Epithelial cell of proximal tubule (primary cell): ENCODE measurements at places on chromosomes 6 and 20. TPM values are rescaled to one million over a fixed set of nuclear protein-coding genes. Genes with fewer than 3 reads are reported as not detected.

DNA sequence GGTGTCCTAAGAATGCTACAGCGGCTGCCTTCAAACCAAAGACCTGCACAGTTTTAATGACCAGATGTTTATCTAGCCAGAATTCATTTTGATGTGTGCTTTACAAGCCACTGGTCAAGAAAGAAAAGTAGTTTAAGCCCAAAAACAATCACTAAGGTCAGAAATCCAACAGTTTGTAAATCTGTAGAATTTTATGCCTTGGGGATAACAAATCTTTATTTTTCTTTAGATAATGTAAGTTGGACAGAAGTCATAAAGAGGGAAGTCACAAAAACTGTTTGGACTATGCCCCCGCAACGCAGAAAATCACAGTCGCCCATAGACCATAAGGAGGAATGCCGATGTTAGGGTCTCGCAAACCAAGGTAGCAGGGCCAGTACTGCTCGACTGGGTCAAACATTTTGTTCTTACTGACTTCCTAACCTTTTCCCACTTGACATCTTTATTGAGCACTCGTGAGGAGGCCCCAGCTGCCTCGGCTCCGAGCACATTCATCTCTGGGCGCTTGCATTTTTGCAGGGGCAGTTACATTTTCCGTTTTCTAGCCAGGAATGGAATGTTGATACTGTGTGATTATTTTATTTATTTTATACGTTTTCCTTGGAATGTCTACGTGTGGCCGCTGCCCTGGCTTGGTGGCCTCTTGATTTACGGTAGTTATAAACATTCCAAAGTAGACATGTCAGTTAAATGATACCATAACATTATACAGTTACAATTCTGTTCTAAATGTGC, 56.7 kb upstream of the APCDD1L start:
- DNase-seq: no peak

DNA sequence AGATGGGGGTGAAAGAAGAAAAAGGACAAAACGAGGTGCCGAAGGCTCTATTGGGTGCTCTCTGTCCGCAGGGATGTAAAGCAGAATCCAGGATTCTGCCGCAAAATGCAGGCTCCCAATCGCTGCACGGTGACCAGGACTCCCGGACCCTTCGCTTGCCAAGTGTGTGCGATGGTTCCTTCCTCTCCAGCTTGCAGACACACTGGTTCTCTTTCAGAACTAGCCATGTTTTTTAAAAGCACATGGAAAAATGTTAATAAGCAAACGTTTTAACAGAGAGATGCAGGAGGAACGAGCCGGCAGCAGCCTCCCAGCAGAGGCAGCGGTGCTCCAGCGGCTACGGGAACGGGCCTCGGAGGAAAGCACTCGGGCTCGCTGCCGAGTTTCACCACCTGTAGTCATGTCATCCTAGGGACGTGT, 59.6 kb downstream of the ZNF831 start:
- no peak for DNase-seq

IL17F gene
- total RNA-seq: not detected in 2 replicates

GRCh38 chr6:136624347-136624746, 74.1 kb upstream of the MAP7 start:
- DNase-seq: no peak

GRCh38 chr6:81938014-81938856, 185.8 kb upstream of the TENT5A start:
- peak; percentile 99 for DNase-seq

NNAT gene
- 41.0 and 65.2 TPM in 2 replicates for total RNA-seq

DNA sequence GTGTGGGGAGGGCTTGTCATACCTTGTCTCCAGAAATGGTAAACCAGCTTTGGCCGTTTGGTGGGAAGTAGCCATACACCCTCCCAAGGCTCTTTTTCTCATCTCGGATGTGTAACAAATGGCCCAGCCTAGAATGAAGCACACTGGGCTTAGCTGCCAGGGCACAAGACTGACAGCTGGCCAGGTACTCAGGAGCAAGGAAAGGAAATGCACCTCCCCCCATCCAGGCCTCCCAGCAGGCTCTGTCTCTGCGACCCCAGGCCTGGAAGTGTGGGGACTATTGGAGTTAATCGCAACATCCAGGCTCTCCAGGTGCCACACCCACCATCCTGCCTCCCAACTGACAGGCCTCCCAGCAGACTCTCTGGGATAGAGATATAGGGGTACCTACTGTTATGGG, 43.0 kb downstream of the MRS2 start:
- DNase-seq: no peak

- DNase-seq: no peak
These were observed 7.9 kb downstream of the AHCY start for GRCh38 chr20:34295284-34295683.

- no peak for DNase-seq
These were observed 97.4 kb upstream of the JARID2 start for GRCh38 chr6:15148356-15148946.

GRCh38 chr20:40565001-40565681, 123.9 kb downstream of the MAFB start:
- peak; percentile 63 for DNase-seq

UTRN gene
- total RNA-seq: 28.1 and 34.4 TPM in 2 replicates

DNA sequence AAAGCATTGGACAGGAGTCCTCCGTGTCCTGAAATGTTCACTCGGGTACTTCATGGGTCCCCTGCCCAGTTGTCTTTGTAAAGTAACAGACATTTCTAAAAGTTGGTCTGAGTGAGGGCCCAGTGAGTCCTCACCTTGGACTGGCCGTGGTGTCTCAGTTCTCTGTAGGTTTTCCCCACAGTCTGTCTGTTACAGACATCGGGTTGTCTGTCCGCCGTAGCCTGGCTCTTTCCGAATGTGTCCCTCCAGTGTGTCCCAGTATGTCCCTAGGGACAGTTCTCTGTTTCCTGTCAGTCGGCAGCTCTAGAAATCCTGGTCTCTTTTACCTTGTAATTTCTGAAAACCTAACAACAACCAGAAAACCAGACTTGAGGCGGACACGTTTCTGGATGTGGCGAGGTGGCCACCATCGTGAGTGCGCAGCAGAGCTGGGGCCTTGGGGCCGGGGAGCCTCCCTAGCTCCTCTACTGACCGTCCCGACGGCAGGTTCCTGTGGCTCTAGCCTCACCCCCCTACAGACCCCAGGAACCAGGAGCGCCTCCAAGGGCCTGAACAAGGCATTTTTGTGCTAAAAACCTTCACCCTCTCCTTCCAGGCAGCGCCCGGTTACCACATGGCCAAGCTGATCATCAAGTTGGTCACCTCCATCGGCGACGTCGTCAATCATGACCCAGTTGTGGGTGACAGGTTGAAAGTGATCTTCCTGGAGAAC, 42.2 kb downstream of the PYGB start:
- DNase-seq: no peak

GRCh38 chr6:112910256-112910655, 563.1 kb downstream of the RFPL4B start:
- no peak for DNase-seq

- no peak for DNase-seq
These were observed 38.3 kb upstream of the ZNF831 start for GRCh38 chr20:59125332-59125731.

- DNase-seq: no peak
These were observed 151.3 kb downstream of the DTNBP1 start for GRCh38 chr6:15511248-15512125.

DNA sequence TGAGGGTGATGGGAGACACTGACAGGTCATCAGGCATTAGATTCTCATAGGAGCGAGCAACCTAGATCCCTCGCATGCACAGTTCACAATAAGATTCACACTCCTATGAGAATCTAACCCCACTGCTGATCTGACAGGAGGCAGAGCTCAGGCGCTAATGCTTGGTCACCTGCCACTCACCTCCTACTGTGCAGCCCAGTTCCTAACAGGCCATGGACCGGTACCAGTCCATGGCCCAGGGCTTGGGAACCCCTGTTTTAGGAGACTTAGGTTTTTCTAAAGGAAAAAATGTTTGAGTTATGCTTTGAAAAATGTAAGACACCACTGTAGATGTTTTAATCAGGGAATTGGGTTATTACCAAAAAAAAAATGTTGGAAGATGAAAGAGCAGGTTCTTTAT, 6.7 kb downstream of the HLA-E start:
- DNase-seq: no peak

CALHM5 gene
- total RNA-seq: 0.07 and 0.12 TPM in 2 replicates

DNA sequence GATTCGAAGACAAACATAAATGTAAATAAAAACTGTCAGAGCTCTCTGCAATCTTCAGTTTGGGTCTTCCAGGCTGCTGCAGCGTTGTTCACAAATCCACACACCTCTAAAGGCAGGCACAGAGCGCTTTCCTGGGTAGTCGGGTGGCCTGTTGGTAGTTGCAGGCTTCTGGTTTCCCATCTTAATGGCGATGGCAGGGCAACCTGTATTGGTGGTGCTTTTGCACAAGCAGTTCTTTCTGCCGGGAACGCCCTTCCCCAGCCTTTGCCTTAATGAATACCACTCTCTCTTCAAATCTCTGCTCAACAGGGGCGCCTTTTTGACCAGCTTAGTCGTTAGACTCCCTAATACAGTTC, 723 bp upstream of the IFT52 start:
- DNase-seq: no peak

DNA sequence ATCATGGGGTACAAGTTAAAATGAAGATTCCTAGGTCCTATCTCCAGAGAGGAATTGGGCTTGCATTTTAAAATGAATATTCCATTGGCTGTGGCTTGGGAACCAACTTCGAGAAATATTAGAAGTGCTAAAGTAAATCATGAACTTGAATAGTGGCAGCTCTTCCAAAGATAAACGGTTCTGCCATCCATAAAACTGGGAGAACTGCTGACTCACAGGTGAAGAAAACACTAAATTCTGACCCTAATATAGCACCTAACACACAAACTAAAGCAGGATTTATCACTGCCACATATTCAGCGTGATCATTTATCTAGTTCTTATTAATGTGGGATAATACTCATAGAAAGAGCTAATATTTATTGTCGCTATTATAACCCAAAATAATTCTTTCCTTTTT, 508.1 kb upstream of the ID4 start:
- DNase-seq: no peak

- no peak for DNase-seq
These were observed 5.5 kb downstream of the PRRT1 start for GRCh38 chr6:32146287-32146686.

- DNase-seq: no peak
These were observed 139.3 kb downstream of the FOXC1 start for GRCh38 chr6:1749041-1749440.

- no peak for DNase-seq
These were observed 443.8 kb downstream of the HAO1 start for GRCh38 chr20:7496394-7496991.

DNA sequence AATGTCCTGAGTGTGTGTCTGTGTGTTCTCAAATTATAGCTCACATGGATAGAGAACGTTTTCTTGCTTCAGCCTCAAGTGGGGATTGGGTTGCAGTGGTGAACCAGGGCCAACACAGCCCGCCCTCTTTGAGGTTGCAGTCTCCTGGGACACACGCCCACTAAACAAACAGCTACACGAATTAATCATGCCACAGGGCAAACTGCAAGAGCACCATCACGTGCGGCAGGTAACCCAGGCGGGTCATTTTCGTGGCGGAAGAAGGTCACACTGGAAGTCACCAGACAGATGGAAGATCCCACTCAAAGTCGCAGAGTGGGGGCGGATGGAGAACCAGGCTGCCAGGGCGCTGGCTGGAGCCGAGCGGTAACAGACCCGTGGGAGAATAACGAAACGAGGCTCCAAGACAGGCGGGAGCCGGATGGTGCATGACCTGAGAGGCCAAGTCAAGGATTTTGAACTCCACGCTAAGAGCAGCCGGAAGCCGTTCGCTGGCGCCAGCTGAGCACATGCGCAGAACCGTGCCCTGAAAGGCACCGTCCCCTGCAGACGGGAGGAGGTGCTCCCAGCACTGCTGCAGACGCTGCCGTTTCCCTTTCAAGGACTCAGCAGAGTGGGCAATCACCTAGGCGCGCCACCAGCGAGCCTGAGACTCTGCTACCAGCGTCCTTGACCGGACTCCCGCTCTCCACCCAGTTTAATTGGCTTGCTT, 10.7 kb downstream of the DLL1 start:
- DNase-seq: no peak

DNA sequence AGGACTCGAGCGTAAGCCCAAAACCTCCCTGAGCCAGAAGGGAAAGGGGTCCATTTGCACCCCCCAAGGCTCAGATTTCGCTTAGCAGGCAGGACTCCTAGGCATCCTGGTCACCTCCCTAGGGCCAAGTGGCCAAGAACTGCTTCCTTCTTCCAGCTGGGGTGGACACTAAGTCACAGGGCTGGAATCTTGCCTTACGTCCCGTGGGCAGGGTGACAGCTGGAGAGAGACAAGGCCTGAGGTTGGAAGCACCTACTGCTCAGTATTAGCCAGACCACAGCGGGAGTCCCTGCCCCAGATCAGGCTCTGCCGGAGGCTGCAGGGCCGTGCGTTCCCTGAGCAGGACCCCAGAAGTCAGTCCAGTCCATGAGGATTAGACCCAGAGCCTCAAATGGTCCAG, 19.7 kb downstream of the LAMA5 start:
- no peak for DNase-seq

DNA sequence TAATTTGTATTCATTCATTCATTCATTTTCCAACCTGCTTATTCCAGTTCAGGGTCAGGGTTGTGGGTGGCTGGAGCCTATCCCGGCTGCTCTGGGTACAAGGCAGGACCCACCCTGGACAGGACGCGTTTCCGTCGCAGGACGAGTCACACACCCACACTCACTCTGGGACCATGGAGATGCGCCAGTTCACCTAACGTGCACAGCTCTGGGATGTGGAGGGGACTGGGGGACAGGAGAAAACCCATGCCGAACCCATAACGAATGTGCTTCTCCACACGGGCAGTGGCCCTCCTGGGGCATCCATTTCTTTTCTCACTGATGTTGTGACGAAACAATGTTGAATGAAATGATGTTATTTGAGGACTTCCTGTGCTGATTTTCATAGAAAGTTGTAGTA, 26.5 kb downstream of the ERMARD start:
- no peak for DNase-seq

- no peak for DNase-seq
These were observed 23.0 kb upstream of the RBPJL start for GRCh38 chr20:45283551-45284057.

- DNase-seq: no peak
These were observed 304.9 kb upstream of the JAG1 start for GRCh38 chr20:10978713-10979112.

ZNF831 gene
- total RNA-seq: not detected in 2 replicates

GRCh38 chr6:6436366-6436765, 115.9 kb upstream of the F13A1 start:
- no peak for DNase-seq

- DNase-seq: no peak
These were observed 81.0 kb downstream of the ERMARD start for GRCh38 chr6:169832247-169832948.

- no peak for DNase-seq
These were observed 150.4 kb upstream of the BMP5 start for GRCh38 chr6:56025795-56026194.

PCMTD2 gene
- total RNA-seq: 15.9 and 44.7 TPM in 2 replicates

VSTM2L gene
- 2.8 and 4.5 TPM in 2 replicates for total RNA-seq

- no peak for DNase-seq
These were observed 402 bp downstream of the ZBTB12 start for GRCh38 chr6:31901415-31901952.

DNA sequence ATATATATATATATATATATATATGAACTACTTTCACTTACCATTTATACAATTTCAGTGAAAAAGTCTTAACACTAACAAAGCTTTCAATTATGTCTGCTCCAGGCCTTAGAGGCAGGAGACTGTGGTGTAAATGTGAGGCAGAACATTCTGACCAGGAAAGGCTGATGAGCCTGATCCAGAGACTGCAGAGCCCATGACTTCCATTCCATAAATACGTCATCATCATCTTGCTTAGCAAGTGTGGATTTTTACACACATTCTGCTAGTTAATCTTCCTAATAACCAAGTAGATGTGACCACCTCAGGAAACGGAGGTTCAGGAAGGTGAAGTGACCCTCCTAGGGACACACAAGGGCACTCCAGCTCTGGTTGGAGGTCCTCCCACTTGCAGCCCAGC, 14.9 kb downstream of the TRERF1 start:
- no peak for DNase-seq
